HCEC 1CT (cell line): ENCODE measurements at places on chromosomes 6 and 20.

- DNase-seq = no peak
These were observed 373.6 kb downstream of the PLCB1 start for GRCh38 chr20:8505476-8506200.

DNA sequence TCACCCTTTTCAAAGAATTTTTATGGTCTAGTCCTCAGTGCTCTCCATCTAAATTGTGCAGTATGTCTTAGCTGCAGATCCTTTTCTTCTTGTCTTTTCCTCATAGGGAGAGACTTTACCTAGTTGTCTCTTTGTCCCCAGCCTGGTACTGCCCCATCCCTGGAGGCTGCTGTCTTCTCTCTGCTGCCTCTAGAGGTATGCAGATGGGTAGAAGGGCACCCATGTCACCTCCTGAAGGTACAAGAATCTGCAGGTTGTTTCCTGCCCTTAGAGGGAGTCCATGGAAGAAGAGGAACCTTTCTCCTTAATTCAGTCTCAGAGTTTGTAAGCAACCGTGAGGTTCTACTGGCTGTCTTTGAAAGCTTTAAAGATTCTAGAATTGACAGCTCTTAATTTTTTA lies 39.1 kb downstream of the MCM8 start:
- no peak for DNase-seq

DNA sequence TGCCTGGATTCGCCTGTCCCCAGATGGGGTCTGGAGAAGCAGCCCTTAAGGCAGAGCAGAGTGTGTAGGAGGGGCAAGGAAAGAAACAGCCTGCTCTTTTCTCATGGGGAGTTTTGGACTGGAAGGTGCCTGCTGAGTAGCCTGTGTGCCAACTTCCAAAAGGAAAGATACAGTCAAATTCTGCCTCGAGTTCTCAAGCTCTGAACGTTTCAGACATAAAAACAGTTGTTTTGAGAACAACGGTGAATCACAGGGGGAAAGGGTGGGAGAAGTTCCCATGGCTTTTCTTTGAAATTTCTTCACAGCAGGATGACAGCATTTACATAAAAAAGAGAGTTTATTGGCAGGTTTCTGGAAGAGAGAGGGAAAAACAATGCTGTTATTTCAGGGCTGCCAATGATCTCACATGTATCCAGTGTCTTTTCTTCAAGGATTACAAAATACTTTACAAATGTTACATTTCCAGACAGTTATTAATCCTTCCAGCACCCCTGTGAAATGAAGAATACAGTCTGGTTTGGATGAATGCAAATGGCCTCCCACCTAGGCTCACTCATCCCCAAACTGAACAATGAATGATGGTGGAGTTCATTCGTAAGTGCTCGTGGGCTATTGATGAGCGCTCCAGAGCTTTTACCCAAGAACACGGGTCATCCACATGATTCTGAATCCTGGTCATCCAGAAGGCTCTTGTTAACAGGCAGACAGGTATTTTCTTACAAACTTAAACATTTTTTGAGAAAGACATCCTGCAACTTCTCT lies 33.8 kb upstream of the ECI2 start:
- DNase-seq = peak; percentile 0

DNA sequence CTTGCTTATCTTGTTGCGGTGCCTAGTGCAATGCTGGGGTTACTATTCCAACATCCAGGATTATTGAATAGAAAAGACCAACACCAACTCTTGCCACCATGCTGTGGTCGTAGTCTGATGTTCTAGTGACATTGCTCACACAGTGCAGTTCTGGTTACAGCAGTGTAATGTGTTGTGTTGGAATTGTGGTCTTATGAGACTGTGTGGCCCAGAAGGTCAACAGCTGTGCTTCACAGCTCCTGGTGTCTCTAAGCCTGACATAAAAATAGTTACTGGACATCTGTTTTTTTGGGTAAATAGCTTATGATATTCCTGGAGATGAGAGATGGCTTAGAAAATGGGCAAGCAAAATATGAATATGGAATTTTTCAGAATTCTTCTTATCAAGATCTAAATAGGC lies 57.6 kb downstream of the SLC22A2 start:
- DNase-seq = no peak

DNA sequence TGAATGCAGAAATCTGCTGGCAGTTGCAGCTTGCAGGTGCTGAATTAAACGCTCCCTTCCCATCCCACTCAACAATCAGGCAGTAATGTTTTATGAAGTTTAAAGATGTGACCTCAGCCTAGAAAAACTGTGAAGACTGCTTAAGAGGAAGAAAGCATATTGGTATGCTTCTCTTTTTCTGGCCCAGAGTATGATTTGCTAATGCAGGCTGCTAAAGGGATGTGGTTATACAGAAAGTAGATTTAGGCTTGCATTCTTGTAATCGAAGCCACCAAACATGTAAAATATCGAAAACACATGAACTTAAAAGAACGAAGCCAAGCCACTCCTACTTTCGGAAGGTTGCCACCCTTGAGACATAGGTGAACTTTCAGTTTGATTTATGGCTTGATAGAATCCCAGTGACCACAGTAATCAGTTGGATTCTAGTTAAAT lies 40.7 kb downstream of the MAP3K5 start:
- no peak for DNase-seq

DNA sequence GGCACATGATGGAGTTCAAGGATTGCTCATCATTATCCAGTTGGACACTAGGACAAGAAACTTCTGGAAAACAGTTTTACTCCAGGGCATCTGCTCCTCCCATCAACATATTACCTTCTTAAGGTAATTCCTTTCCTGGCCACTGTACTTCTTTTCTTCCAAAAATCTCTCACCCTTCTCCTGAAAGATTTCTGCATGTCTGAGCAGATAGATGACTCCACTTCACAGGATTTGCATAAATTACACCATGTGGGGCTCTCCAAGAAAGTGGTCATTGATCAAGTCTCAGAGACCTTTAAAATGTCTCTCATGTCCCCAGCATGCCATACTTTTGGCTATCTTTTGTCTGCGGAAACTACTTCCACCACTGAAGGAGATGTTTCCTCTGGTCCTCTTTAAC lies 103.2 kb upstream of the TNFAIP3 start:
- DNase-seq = no peak

GRCh38 chr6:81995548-81996289 lies 243.2 kb upstream of the TENT5A start:
- DNase-seq = peak; percentile 73

- no peak for DNase-seq
These were observed 23.6 kb downstream of the OR2B2 start for GRCh38 chr6:27888566-27888965.

GRCh38 chr6:25652007-25652515 lies at the start of gene SCGN:
Gene SCGN (plus strand): TSS chr6:25652215. CDS start chr6:25652404, 189 bp downstream.
- peak; percentile 18 for DNase-seq

DNA sequence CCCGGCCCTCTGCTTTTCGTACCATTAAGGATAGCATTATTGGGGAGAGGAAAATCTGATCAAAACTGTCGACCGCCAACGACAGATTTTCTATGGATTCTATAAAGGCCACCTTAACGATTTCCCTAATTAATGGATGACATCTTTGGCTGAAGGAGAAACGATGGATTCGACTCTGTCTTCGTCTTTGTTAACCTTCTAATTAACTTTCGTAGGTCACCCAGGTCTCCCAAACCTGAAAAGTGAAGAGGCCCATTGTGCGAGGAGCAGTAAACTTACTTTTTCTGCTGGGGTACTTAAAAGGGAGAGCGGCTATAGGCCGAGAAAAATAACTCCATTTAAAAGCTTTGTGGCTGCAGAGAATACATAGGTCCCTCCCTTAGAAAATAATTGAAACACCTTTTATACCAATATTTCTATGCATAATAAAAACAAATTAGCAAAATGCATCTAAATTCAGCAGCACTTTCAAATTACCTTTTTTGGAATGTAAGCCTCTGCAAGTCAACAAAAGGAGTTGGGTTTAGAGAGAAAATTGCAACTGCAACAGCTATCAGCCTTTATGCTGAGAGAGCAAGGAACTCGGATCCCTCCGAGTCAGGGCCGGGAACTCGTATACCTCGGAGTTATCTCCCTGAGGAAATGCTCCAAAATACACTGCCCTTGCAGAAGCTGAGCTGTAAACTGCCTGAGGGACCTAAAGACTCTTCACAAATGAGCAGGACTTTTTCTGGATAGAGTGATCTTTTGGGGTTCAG lies 31.4 kb upstream of the NR2E1 start:
- no peak for DNase-seq

DNA sequence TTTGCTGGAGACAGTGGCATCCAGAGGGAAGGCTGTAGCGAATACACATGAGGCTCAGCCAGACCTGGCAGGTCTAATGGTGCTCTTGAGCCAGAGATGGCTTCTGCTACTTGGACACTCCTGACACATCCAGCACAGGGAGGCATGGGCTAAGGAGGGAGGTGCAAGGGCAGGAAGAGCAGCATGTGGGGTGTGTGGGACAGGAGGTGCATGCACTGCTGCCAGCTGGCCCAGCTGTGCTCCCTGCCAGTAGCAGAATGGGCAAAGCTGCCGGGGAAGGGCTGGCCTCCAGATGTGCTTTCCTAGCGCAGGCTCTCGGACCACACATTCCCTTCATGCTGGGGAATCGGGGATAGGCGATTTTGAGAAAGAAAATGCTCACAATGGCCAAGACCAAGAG lies 309.2 kb downstream of the CDC5L start:
- DNase-seq = no peak

DNA sequence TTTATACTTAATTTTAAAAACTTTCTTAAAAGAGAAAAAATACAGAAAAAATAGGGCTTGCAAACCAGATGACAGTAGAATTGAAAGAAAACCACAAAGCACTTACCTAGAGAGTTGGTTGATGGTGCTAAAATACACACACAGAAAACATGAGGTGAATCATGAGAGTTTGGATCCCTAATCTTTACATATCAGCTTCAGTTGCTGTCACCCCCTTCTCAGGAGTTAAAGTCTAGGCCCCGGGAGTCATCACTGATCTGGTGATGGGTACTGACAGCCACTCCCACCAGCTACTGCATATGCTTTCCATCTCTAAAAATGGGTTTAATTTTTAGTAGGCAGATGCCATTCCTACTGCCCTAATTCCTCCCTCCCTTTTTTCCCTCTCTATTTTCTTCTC lies 16.7 kb downstream of the TSBP1 start:
- no peak for DNase-seq

DNA sequence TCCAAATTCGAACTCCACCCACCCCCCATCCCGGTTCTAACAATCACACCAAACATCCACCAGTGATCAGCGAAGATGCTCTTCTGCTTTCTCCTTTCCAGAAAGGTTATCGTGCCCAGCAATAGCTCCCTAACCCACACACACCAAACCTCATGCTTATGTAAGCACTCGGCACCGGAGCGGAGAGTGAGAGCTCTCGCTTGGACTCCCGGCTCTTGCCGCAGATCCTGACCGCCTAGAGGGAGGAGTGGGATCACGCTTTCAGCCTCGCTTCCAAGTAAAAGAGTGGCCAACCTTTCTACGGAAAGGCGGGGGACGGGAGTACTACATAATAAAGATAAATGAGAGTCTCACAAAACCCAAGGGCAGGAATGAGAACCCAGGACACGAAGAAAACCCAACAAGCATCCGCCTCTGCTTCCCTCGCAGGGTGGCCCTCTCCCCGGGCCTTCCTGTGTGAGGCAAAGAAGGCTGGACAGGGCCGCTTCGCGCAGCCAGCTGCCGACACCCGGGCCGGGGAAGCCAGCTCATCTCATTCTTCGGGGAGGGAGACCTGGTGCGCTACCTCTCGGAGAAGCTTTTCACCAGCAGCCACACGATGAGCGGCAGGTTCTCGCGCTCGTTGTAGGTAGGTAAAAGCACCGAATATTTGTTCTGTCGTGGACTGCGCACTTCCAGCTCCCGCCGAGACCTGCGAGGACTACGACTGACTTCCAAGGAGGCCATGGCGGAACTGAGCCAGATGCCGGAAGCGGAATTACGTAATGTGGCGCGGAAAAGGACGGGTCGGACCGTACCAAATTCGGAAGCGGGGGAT lies at the start of gene DPM1:
DPM1 (minus strand) TSS at position 735 of the 817 bp plus-strand sequence; CDS start at position 726, 9 bp downstream.
- DNase-seq = peak; percentile 85

DNA sequence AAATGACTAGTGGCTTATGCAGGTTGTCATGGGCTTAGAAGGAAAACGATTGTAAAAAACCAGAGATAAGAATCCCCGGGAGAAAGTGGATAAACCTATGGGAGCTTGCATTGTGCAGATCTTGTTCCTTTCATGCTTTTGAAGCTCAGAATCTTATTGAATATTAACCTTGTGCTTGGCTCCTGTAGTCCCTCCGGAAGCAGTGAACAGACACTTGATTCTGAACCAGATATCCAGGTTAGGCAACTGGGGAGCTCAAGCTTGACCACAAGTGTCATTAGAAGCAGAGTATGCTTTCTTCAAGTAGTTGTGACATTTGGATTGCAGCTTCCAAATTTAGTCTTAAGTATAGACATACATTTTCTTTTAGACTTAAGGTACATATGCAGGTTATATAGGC lies 212.6 kb upstream of the MOCS1 start:
- DNase-seq = no peak

- DNase-seq = peak; percentile 26
These were observed 72.7 kb downstream of the IGF2R start for GRCh38 chr6:160041608-160042007.

DNA sequence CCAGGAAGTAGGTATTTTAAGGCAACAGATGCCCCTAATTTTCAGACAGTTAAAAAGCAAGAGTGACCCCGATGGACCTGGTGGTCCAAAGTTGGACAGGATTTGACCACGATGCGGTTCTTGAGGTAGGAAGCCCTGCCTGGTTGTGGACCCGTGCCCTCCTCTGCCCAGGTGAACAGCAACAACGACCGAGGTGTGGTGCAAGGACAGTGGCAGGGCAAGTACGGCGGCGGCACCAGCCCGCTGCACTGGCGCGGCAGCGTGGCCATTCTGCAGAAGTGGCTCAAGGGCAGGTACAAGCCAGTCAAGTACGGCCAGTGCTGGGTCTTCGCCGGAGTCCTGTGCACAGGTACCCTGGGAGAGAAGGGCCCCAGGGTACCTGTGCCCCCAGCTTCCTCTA lies 18.7 kb downstream of the TGM6 start:
- DNase-seq = no peak

GRCh38 chr6:18389479-18389878 lies 2.3 kb downstream of the RNF144B start:
- DNase-seq = peak; percentile 42

DNA sequence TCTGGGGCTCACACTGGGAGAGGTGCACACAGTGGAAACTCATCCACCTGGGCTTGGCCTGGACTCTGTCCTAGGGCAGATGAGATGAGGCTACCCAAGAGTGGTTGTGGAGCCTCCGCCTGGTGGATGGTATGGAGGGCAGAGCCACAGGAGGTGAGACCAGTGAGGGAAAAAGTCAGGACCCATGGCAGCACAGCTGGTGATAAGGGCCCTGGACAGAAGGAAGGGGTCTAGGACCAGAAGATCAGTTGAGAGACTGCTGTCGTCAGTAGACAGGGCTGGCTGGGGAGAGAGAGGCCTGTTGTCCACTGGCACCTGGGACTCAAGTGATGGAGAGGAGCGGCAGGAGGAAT lies 29.8 kb downstream of the PLCG1 start:
- DNase-seq = no peak

DNA sequence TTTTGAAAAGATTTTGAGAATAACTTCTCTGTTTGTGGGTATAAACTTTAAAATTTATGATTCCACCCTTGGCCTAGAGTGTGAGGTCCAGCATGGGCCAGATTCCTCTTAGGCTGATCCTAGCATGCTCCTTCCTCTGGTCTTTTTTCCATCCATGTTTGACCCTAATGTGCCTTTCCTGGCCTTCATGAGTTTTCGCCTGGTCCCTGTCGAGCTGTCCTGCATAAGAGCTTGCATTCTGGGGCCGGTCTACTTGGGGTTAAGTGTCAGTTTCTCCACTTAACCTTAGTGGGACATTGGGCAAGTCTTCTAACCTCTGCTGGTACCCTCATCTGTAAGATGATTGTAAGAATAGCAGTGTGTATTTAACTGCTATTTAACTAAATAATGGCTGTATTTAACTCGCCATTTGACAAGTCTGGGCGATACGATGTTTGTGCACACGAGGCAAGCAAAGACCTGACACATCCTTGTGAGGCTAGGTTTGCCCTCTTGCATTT lies 40.7 kb upstream of the TAGAP start:
- DNase-seq = no peak
